ENCODE measurements at places on chromosomes 5 and 9. TPM values are rescaled to one million over a fixed set of nuclear protein-coding genes. Genes with fewer than 3 reads are reported as not detected.

GRCh38 chr9:92276331-92277032, 17.0 kb downstream of the IARS1 start:
- DNase-seq: no peak

Gene LAMC3
- total RNA-seq: 0.36 TPM

DNA sequence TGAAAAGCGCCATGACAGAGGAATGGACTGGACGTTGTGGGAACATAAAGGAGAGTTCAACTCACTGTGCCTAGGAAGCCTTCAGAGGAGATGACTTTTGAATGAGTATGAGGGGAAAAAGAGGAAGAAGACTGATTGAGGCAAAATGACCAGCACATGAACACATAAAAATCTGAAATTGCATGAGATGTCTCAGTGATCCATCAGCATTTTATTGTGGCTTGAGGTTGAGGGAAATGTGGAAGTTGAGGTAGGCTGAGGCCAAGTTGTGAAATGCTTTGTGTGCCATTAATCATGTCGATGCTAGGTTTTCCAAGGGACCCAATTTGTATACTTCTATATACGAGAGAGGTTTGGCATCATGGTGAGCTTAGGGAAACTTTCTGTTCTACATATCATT, 140.9 kb upstream of the TLX3 start:
- no peak for DNase-seq

Gene ANGPTL2
- total RNA-seq: 46.4 TPM

- DNase-seq: peak; percentile 51
Measured at GRCh38 chr9:134181648-134182034, 17.3 kb upstream of the RNU6ATAC start.

DNA sequence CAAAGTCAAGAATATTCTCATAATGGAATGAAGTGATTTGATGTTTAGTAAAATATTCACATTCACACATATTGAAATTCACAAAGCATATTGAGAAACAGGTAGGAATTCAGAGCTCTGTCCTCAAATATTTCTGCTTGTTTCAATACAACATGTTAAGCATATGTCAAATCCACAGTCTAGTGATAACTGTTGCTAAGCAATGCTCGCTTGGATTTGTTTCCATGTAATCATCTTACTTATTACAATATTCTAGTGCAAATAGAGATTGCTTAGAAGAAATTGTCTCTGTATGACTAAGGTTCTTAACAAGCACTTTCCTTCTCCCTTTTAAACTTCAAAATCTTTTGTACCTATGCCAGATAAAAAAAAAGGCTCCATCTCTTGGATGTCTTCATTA, 995.7 kb downstream of the CDH18 start:
- no peak for DNase-seq

Data from sciatic nerve (tissue), 2 donors.